LHCN-M2 (cell line): ENCODE measurements at places on chromosomes 7 and 10.

DNA sequence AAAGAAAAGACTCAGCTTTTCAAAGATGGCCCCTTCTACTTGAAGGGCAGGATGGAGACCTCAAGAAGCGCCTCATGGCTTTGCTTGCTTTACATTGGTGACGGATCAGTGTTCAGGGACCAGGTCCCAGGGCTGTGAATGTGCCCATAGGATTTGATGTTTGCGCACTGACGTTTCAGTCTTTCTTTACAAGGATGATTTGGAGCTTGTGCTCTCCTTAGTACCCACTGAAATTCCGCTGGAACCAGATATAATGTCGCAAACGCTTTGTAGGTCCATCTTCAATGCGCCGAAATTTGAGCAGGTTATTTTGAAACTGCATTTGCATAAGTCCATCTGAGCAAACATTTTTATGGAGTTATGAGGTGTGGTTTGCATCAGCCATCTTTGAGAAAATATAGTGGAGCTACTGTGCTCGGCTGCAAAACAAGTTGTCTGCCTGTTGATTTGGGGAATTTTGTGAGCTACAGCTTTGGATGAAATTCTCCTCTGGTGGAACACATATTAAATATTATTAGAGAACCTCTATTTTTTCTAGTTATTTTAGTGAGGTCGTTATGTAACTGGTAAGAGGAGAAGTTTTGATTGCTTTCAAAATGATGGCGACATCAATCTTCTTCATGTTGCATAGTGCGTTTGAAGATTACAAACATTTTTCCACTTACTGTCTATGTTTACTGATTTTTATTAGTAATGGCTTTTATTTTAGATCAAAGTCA is 2.4 kb downstream of the RBM20 start:
- no peak for DNase-seq

- no peak for DNase-seq
These were observed 150.2 kb downstream of the GRK5 start for GRCh38 chr10:119357412-119358151.

GRCh38 chr7:46206476-46207060 is 285.5 kb upstream of the IGFBP3 start:
- no peak for DNase-seq

DNA sequence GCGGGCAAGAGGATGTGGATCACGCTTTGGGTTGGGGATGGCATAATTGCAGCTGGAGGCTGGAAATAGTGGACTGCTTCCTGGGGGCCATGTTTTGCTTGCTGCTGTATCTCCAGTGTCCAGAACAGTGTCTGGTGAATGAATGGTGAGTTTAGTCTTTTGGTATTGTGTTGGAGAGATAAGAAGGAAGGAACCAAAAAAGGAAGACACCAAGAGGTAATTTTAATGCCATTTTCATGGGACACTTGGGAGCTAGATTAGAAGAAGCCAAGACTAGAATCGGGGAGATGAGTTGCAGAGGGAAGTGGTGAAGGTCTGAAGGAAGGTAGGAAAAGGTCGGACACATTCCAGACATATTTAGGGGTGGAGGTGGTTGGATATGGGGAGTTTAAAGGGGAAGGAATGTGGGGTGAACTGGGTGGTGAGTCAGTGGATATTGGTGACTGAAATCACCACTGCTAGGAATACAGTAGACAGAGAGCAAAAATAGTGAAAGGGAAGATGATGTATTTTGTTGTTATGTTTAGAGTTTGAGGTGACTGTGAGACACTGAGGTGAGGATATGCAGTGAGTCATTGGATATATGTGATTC is 76.7 kb downstream of the CCNY start:
- peak; percentile 74 for DNase-seq

GRCh38 chr10:86657396-86658011 is 3.2 kb downstream of the OPN4 start:
- DNase-seq = peak; percentile 38

- no peak for DNase-seq
These were observed 518 bp downstream of the AGFG2 start for GRCh38 chr7:100539436-100540006.

GRCh38 chr10:59991661-59992060 is 85.3 kb upstream of the CCDC6 start:
- peak; percentile 55 for DNase-seq

- no peak for DNase-seq
These were observed 97.9 kb downstream of the RTKN2 start for GRCh38 chr10:62170732-62171131.

- DNase-seq = no peak
These were observed 564.1 kb downstream of the SUGCT start for GRCh38 chr7:40698921-40699260.

DNA sequence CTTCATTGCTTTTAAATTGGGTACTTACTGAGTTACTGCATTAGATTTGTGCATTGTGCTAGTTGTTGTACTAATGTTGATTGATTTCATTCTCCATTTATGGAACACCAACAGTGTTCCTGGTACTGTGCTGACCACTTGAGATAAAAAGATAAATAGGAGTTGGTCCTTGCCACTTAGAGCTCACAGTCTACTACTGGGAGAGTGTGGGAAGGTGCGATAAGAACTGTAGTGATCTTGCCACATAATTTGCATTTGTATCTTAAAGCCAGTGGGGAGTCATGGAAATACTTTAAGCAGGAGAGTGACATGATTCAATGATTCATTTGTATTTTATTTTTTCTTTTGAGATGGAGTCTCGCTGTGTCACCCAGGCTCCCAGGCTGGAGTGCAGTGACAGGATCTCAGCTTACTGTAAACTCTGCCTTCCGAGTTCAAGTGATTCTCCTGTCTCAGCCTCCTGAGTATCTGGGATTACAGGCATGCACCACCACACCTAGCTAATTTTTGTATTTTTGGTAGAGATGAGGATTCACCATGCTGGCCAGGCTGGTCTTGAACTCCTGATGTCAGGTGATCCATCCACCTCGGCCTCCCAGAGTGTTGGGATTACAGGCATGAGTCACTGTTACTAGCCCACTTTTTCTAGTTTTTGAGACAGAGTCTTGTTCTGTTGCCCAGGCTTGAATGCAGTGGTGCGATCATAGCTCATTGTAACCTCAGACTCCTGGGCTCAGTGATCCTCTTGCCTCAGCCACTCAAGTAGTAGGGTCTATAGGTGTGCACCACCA is 51.2 kb upstream of the TMEM248 start:
- no peak for DNase-seq

DNA sequence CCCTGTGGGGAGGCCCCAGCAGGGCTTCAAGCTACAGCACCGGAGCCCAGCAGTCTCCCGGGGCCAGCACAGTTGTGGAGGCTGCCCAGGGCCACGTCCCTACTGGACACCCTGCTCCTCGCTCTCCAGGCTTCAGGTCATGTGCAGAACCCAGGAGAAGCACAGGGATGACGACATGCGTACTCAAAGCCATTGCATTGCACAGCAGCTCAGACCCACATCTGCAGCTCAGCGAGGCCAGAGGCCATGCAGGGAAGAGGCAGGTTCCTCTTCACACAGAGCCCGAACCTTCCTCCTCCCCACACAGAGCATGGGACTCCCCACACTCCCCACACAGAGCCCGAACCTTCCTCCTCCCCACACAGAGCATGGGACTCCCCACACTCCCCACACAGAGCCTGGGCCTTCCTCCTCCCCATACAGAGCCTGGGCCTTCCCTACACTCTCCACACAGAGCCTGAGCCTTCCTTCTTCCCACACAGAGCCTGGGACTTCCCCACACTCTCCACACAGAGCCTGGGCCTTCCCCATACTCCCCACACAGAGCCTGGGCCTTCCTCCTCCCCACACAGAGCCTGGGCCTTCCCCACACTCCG is 12.3 kb downstream of the CFAP46 start:
- DNase-seq = no peak

GRCh38 chr7:102101926-102102325 is 184.7 kb upstream of the SH2B2 start:
- no peak for DNase-seq

GRCh38 chr7:92835851-92836488 is 403 bp downstream of the CDK6 start:
- peak; percentile 60 for DNase-seq

DNA sequence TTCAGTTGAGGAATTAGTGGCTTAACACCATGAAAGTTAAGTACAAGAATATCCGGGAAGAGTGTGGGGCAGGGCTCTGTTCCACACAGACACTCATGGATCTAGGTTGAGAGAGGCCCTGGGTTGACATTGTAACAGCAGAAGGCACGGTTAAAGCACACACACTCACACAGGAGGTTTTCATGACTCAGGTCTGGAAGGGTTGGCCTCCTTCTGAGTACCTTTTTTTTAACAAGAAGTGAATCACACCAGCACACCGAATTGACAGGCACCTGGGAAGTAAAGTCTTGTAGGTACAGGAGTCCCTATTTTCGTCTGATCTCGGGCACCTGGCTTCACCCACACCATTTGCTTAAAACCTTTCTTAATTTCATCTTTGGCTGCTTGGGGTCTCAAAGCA is 509.4 kb upstream of the ADARB2 start:
- DNase-seq = no peak
